ENCODE measurements at places on chromosomes 12 and 14.

GRCh38 chr14:92480856-92481255 is 32.7 kb upstream of the RIN3 start:
- no peak for DNase-seq

- no peak for DNase-seq
These were observed 69.4 kb upstream of the ACTN1 start for GRCh38 chr14:69048456-69048855.

DNA sequence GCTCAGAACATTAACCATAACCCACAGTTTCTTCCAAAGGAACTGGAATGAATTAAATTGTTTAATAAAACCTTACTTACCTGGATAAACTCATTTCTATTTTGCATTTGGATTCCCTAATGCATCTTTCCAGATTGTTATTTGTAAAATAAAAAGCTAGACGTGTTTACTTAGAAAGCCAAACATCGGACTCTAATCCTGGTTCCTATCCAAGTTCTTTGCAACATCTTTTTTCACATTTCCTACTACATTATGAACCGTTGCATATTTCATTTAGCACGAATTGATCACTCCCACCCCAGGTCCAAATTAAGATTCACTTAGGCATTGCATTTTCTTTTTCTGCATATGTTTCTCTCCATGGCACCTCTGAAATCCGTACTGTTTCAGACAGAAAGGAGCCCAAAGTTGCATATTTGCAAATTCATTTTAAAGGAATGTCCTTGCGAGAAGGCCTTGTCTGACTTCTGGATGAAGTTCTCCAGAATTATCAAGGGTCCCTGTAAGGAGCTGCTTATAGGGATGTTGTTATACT is 164.4 kb upstream of the GSC start:
- DNase-seq: no peak

- no peak for DNase-seq
These were observed 771 bp upstream of the AVPR1A start for GRCh38 chr12:63151623-63152320.

DNA sequence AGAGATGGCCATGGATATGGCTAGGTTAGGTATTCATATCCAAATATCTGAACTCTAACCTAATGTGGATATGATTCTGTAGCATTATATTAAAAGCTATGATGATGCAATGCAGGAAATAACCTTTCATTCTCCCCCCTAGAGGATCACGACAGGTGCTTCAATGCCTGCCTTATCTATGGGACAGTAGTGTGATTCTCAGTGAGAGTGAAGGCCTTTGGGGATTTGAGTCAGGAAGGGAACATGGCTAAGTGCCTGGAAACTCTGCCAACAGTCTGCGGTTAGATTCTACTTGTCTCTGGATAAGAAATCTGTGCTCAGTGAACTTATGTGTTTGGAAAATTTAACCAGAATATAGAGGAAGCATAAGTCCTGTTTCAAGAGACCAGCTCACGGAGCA is 81.8 kb downstream of the SLC38A1 start:
- no peak for DNase-seq

GRCh38 chr12:39993268-39993667 is 112.6 kb downstream of the SLC2A13 start:
- no peak for DNase-seq

GRCh38 chr14:95138876-95139275 is 18.5 kb downstream of the DICER1 start:
- DNase-seq: no peak

- no peak for DNase-seq
These were observed 326.0 kb downstream of the RAD51B start for GRCh38 chr14:68145539-68145938.
